Vein endothelial cell (primary cell): ENCODE measurements at places on chromosomes 4 and X. TPM values are rescaled to one million over a fixed set of nuclear protein-coding genes. Genes with fewer than 3 reads are reported as not detected.

Gene TMEM184C
- 34.0 and 39.1 TPM in 2 replicates for total RNA-seq

Gene IL13RA2
- 0.19 and 26.8 TPM in 2 replicates for total RNA-seq

Gene MAGEB4
- total RNA-seq = not detected in 2 replicates

Gene ZNF732
- total RNA-seq = 0.65 and 1.7 TPM in 2 replicates

Gene KLKB1
- total RNA-seq = not detected in 2 replicates

Gene LRIT3
- under 0.01 and 0.19 TPM in 2 replicates for total RNA-seq
